GM03348 (cell line): ENCODE measurements at places on chromosomes 2 and 18.

GRCh38 chr2:172135446-172135845 is 32.7 kb upstream of the DLX2 start:
- no peak for DNase-seq

DNA sequence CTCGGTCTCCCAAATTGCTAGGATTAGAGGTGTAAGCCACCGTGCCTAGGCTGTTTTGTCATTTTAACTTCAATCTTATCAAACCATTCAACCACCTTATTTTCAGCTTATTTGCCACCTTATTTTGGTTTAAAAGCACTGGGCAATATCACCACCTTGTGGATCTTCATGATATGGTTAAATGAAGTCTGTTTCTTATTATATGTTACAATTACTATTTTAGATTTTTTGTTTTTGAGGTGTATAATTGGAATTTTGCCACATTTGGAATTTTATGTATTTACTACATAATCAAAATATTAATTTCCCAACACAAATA is 43.8 kb upstream of the SCN9A start:
- DNase-seq = peak; percentile 7

GRCh38 chr2:114688241-114688640 is 245.8 kb downstream of the DPP10 start:
- no peak for DNase-seq

DNA sequence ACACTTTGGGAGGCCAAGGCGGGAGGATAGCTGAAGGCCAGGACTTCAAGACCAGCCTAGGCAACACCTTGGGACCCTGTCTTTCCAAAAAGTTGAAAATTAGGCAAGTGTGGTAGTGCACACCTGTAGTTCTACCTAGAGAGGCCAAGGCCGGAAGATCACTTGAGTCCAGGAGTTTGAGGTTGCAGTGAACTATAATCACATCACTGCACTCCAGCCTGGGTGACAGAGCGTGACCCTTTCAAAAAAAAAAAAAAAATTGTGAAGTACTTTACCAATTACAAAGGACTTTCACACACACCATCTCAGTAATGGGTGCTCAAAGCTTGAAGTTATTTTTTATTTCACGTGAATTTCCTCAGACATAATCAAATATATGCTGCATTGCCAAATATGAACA is 65.0 kb downstream of the ATAD2B start:
- DNase-seq = no peak

DNA sequence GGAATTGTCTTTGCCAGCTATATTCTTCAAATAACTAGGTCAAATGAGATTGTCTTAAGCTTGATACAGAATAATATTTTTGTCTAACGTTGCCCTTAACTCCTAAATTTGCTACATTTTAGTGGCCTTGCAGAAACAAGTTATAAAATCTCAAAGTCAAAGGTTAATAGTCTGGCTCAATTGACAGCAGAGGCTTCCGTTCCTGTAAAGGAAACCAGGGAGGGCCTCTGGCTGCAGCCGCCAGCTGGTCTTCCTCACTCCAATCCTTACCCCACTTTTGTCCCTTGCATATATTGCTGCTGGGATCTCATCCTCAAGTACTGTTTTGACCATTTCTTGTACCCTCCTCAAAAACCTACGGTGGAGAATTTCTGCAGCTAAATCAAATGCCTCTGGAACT is 17.1 kb downstream of the CYB5A start:
- DNase-seq = no peak

- no peak for DNase-seq
Observed at GRCh38 chr2:181896286-181896685, 4.8 kb downstream of the ITPRID2 start.

- DNase-seq = no peak
Observed at GRCh38 chr2:41720331-41721251, 327.2 kb upstream of the PKDCC start.

- DNase-seq = no peak
Observed at GRCh38 chr2:73915437-73915993, 11.2 kb upstream of the DGUOK start.
